Astrocyte of the spinal cord (primary cell): ENCODE measurements at places on chromosomes 2 and 18.

DNA sequence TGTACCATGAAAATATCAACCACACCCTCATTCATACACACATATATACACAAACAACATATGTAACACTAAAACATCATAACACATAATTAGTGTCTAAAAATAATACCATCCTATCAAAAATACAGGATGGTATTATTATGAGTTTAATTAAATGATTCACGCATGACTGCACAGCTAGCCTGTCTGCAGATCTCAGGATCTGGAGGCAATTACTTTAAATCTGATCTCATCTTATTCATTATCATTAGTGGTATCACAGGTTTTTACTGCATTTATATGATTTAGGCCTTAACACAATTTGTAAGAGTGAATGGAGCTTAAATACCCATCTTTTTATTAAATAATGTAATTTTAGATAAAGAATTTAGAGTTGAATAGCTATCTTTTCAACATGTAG, 443.4 kb upstream of the LINC00305 start:
- DNase-seq, result no peak

DNA sequence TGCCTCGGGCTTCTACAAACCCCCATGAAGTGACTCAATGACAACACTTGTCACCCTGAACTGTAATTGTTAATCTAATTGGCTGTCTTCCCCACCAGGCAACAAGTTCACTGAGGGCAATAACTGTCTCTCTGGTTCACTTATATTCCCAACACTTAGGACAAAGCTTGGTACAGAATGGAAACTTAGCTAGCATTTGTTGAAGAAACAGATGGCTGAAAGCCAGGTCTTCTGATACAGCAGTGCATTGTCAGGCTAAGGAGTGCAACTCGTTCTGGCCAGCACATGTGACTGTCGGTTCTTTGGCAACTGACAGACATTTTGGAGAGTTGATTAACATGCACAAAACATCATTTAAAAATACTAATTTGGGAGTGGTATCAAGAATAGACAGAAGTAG, 14.6 kb upstream of the DNAJC27 start:
- DNase-seq, result no peak

DNA sequence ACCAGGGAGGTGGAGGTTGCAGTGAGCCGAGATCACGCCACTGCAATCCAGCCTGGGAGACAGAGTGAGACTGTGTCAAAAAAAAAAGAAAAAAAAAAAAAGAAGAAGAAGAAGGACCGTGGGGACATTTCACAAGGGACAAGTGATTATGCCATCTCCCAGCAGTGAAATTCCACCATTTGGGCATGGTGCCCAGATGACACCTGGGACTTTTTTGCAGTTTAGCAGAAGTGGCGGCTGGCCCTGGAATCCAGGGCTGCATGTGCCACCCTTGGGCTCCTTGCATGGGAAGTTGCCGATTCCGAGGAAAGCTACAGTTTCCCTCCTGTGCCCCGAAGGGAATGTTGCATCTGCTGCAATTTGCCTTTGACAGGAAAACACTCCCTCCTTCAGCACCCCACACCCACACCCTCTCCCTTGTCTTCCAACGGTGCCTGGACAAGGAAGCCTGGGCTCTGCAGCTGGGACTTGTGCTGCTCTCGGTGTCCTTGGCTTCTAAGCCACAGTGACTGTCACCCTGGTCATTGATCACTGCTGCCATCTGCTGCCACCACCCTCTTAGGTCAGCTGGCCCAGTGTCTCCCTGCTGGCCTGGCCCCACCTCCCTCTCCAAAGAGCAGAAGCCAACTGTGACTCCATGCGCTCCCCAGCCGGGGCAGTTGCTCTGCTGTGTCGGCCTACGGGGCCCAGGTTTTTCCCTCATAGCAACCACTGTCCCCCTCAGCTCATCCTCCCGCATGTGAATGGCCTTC, 56.4 kb upstream of the LRRC30 start:
- no peak for DNase-seq

GRCh38 chr2:181586569-181587081, 70.3 kb downstream of the CERKL start:
- DNase-seq, result peak; percentile 5

GRCh38 chr18:24790347-24790746, 329.9 kb downstream of the HRH4 start:
- no peak for DNase-seq

GRCh38 chr18:65352186-65352585, 398.6 kb upstream of the CDH7 start:
- DNase-seq, result peak; percentile 33

GRCh38 chr2:32626639-32627221, 1.1 kb upstream of the TTC27 start:
- no peak for DNase-seq

- DNase-seq, result no peak
Observed at GRCh38 chr2:79210274-79210917, 50.8 kb upstream of the REG3A start.

GRCh38 chr18:25648716-25649260, 296.8 kb upstream of the ZNF521 start:
- DNase-seq, result peak; percentile 25

GRCh38 chr2:236577481-236578410, 8.1 kb downstream of the ACKR3 start:
- no peak for DNase-seq

- DNase-seq, result no peak
Observed at GRCh38 chr2:148486655-148487054, 157.9 kb upstream of the EPC2 start.

GRCh38 chr2:37281916-37282315, 42.7 kb downstream of the PRKD3 start:
- DNase-seq, result no peak

DNA sequence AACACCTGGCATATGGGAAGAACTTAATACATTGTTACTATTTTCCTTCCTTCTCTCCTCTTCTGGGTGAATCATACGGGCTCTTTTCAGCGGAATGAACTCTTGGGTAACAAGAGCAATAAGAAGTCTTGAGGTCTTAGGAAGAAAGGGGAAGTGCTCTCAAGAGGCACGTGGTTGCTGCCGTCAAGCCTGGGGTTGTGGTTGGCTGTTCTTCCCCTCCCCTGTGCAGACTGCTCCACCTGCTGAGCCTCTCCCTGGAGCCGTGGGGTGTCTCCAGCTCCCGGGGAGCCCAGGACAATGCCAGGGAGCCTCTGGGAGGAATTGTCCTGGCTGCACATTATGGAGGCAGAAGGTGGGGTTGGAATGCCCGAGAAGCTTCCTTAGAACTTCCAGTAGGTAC, 19.4 kb downstream of the TOGARAM2 start:
- no peak for DNase-seq

DNA sequence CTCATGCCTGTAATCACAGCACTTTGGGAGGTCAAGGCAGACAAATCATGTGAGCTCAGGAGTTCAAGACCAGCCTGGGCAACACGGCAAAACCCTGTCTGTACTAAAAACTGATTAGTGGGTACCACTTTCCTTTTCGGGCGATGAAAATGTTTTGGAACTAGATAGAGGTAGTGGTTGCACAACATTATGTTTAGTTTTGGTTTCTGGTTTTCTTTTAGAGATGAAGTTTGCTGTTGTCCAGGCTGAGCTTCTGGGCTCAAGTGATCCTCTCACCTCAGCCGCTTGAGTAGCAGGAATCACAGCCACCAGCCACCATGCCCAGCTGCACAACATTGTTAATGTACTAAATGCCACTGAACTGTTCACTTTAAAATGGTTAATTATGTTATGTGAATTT, 27.6 kb downstream of the AAK1 start:
- no peak for DNase-seq

- no peak for DNase-seq
Observed at GRCh38 chr2:11785611-11785940, 39.1 kb downstream of the LPIN1 start.

DNA sequence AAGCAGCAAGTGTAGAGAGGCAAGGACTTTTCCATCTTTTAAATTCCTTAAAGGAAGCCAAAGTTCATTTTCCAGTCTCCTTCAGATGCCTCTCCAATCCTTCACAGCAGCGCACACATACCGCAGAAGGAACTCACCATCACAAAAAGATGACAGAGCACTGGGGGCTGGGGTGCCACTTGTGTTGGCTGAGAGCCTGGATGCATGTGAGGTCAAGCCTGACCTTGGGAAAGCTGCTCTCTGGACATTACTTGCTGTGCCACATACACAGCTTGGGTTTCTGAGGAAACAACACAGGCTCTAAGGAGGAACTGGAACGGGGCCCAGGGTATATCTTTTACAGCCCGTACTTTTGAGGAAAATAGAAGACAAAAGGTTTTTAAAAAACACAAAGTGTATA, 364.3 kb upstream of the MEX3C start:
- DNase-seq, result no peak

GRCh38 chr18:50866765-50867164, 12.2 kb upstream of the ME2 start:
- DNase-seq, result peak; percentile 26

DNA sequence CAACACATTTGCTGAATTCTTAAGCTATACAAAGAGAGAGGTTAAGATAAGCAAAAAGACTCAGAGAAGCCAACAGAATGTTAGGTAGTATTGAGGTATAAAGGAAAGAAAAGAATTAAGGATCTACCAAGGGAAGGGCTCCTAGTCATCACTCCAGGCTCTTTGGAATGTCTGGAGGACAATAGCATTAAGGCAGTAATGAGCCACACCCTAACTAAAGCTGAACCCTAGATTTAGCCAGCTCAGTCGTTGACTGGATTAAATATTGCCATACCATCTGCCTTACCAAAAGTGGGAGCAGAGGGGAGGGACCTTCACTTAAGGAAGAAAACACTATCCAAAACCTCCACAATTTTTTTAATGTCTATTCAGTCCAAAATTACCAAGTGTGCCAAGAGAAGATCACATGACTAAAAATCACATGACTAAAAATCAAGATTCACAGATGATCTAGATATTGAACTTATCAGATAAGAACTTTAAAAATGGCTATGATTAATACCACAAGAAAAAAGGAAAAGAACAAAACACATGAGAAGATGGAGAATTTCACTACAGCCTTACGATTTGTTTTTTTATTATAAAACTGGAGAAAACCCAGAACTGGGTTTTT, 59.7 kb downstream of the EXOC6B start:
- no peak for DNase-seq

GRCh38 chr18:28972333-28972907, 795.5 kb upstream of the CDH2 start:
- no peak for DNase-seq

GRCh38 chr18:7817575-7818230, 250.6 kb downstream of the PTPRM start:
- no peak for DNase-seq

DNA sequence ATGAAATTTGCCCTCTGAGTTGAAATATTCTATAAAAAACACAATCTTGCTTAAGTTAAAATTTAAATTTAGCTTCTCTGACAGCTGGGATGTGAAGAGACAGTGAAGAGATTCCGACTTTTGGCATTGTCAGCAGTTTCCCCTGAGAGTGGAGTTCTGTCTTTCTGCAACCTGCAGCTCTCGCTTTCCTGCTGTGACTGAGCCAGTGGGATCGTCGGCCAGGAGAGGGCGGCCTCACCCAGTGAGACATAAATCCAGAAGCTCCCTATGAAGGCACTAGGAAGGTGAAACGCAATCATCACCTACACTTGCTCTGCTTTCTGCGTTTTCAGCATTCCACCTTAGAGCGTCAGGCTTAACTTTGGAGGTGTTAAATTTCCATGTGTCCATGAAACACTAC, 75.4 kb upstream of the HNMT start:
- peak; percentile 22 for DNase-seq

DNA sequence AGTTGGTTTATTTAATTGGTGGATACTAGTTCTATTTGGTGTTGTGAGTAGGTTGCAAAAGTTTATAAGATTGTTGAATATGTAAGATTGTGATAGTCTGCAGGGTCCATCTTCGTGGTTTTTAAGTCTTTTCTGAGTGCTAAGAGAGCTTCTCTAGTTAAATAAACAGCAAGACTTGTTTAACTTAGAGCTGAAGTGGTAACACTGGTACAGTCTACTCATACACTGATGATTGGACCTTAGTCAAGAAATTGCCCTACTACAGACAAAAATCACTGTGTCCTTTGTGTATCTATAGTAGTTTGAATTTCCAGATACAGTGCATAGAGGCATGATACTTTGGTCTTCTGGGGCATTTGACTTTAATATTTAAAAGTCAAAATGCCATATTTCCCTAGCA, 94.6 kb downstream of the PHLPP1 start:
- no peak for DNase-seq

DNA sequence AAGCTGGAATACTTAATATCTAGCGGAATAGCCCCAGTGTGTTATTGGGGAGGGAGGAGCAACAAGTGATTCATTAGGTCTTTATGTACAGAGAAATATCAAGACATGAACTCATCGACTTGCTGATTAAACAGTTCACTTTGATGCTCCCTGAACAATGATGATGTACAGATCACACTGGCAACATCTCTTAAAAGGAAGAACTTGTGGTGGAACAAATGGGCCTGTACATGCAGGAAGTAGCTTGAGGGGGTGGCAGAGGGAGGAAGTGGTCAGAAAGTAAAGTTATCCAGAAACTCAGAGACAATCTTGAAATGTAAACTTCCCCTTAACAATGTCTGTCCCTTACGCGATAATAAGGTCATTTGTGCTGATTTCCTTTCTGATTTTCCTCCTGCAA, 90.5 kb downstream of the NXPH2 start:
- DNase-seq, result no peak

DNA sequence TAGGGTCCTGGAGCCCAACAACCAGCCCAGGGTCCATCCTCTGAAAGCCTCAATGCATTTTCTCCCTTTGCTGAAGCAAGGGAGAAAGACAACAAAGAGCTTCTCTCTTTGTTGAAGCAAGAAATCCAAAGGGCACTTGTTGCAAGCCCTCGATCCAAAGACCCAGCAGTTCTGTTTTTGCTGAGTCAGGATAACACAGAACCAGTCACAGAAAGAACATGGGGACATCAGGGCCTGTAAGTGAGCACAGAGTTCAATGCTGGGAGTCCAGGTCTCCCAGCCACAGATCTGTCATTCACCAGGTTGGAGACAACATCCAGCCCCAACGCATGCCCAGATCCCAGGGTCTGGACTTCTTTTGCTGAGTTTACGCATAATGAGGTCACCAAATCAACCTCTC, 315.8 kb upstream of the KLHL29 start:
- DNase-seq, result no peak

DNA sequence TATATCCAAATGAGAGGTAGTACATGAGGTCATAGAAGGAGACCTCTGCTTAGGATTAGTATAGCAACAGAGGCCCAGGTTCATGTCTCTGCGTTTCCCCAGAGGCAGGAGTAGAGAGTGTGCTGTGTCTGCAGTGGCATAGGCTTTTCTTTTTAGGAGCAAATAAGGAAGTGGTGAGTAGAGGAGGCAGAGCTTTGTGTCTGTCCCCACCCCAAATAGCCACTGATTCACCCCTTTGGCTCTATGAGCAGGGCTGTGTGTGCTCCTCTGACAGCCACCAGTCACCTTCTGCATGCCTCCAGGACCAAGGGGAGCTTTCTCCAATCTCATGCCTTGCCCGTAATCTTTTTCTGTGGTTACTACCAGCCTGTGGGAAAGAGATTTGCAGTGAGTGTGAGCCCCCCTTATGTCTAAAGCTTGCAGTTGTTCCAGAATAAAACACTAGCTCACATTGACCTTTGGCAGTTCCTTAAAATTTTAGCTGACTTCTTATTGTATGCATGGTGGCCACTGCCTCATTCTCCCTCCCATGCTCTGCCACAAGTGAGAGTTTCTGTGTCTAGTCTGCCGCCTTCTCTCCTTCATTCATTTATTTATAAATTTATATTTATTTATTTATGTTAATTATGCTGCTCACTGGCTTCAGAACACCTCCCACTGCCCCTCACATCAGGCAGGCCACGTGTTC, 23.5 kb upstream of the ELAC1 start:
- DNase-seq, result no peak

GRCh38 chr2:871175-871727, 79.4 kb upstream of the SNTG2 start:
- DNase-seq, result no peak
